ENCODE measurements at places on chromosomes 3 and 15.

DNA sequence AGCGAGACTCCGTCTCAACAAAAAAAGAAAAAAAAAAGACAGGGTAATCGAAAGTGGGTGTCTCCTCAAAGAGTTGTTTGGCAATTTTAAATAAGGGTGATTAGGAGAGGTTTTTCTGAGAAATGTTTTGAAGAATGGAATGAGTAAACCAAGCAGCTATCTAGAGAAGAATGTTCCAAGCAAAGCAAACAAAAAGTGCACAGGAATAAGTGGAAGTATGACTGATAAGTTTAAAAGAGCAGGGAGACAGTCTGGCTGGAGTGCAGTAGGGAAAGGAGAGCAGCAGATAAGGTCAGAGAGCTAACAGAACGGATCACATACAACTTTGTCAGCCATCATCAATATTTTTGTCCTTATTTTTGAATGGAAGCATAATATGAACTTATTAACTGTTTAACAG, 853.5 kb downstream of the TUSC7 start:
- DNase-seq, result no peak

DNA sequence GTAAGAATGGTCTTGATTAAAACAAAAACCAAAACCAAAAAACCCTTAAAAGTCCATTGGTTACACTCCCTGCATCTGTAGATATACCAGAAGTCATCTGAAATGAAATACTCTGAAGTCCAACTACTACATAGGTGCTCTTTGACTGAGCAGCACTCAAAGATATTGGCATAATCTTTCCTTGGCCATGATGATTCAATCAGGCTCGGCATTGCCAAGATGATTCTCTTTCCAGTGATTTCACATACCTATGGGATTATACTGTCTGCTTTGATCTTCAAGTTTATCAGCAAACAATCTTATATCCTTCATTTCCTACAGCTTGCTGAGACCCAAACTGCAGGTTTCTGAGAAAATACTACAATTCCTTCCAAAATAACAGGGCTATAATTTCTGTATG, 35.9 kb upstream of the DIPK2A start:
- no peak for DNase-seq

DNA sequence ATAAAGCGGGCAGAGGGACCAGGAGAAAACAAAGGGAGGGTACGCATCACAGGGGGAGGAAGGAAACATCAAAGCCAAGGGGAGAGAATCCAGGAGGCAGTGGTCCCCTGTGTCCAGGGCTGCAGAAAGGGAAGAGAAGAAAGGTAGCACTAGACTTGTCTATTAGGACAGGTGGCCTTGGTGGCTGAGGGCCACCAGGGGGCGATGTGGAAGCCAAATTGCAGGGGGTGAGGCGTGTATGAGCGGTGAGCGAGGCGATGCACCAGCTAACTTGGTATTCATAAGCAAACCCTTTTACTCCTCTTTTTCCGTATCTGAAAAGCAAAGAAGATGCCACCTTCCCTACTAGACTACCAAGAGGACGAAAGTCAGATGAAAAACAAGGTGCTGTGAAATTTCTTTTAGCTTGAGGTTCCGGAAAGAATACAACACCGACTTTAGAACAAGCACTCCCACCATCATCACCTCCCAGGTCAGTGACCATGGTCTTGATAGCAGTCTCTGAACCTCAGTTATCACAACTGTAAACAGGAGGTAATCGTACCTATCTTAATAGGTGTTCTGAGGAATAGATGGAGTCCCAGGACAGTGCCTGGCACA, 654.4 kb upstream of the ADAMTS9 start:
- DNase-seq, result no peak

DNA sequence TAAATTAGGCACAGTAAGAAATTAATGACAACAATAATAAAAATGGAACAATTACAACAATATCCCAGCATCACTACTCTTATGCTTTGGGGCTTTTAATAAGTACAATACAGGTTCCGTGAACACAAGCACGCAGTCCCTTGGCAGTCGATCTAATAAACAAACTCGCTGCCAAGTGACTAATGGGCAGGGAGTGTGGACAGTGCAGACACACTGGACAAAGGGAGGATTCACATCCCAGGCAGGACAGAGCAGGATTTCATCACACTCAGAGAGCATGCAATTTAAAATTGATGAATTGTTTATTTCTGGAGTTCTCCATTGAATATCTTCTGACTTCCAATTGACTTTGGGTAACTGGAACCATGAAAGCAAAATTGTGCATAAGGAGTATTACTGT, 524.1 kb upstream of the CFAP20DC start:
- no peak for DNase-seq

DNA sequence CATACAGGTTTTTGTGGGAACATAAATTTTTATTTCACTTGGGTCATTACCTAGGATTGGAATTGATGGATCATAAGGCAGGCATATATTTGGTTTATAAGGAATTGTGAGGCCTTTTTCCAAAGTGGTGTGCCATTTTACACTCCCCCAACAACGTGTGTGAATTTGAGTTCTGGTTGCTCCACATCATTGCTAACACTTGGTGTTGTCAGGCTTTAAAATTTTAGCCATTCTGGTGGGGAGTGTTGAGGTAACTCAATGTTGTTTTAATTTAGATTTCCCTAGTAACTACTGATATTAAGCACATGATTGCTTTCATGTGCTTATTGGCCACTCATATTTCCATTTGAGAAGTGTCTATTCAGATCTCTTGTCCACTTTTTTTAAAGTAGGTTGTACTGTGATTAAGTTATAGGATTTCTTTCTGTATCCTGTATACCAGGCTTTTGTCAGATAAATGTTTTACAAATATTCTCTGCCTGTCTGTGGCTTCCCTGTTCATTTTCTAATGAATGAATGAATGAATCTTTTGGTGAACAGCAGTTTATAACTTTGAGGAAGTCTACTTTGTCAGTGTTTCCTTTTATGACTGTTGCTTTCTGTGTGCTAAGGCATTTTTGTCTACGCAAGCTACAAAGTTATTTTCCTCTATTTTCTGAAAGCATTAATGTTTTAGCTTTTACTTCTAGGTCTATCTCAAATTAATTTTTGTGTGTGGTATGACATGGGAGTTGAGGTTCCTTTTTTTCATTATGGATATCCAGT, 17.9 kb upstream of the NR2C2 start:
- no peak for DNase-seq

- no peak for DNase-seq
These were observed 6.4 kb downstream of the TMEM207 start for GRCh38 chr3:190443257-190443656.

- DNase-seq, result no peak
These were observed 22.7 kb upstream of the ZBTB20 start for GRCh38 chr3:115169808-115170207.

- DNase-seq, result no peak
These were observed 24.0 kb downstream of the GOLIM4 start for GRCh38 chr3:168071591-168072322.

DNA sequence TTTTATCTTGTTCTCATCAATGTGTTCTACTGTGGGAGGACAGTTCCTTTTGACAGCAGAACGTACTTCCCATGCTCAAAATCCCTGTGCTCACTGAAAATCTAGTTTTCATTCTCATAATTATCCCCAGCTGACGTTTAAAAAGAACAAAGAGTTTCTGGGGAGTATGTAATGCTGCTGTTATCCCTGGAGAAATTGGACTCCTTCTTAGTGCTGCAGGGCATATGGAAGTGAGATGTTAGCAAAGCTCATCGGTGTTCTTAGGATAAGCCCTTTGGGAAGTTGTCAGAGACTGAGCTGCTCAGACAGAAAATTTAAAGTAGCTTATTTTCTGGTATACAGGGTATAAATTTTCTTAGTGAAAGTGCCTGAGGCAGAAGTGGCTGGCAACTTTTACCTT, 66.5 kb downstream of the CDAN1 start:
- no peak for DNase-seq

DNA sequence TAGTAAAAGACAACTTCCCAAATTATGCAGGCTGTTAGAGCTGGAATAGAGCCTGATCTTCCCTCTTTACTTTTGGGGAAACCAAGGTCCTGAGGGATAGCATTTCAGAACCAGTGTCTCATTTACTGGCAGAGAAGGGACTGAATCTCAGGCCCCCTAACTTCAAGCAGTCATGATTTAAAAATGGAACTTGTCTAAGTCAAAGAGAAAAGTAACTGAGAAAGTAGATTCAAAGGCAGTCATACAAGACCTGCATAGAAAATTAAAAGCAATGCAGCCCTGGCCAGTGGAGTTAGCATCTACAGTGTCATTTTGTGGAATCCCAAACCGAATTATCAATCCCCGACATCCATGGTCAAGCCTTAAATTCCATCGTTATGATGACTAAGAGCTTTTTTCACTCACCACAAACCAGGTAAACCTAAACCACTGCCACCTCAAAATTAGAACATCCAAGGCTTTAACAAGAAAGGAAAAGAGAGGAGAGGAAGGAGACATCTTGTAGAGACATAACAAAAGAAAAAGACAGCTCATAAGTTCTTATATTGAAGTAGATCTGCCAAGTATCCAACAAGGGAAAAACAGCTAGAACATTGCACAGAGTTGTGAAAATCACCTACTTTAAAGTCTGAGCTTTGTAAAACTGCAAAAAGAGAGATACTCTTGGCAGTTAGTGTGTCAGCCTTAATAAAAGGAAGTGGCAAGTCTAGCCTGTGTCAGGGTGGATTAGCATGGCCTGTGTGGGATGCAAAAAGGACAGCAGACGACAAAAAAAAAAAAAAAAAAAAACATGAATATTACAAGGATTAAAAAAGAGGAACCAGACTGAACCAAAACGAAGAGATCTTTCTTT, 54.1 kb upstream of the CCR2 start:
- DNase-seq, result no peak

- no peak for DNase-seq
These were observed 1.3 kb upstream of the LRRC58 start for GRCh38 chr3:120350401-120350941.

DNA sequence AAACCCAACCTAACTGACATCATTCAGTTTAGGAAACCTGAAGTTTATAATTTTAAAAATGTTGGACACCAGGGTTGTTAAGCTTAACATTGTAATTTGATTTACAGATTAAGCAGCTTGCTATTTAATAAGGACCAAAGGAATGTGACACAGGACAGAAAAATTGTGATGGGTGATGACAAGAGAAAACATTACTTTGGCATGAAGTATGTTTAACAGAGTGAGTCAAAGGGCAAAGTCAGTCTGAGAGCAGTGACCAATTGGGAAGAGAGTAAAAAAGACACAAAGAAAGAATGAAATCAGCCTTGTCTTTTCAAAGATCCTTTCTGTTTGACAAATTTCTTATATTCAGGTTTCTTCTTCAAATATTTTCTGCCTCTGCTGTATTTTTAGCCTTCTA, 1301.6 kb downstream of the SI start:
- no peak for DNase-seq

- DNase-seq, result no peak
These were observed 156.2 kb upstream of the THRB start for GRCh38 chr3:24650839-24651238.

DNA sequence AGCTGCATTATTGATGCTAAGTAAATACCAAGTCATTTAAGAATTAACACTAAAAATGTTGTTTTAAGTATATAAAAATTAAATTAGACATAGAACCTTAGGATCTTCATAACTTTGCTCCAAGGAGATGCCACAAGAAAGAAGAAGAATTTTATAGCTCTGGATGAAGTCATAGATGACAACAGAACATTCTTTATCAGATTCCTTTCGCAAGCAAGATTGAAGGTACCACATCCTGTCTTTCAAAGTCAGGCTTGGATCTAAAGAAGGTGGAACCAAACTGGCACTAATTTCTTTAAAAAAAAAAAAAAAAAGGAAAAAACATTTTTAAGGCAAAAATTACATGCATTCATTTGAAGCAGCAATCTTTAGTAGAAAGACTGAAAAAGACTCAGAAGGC, 62.5 kb downstream of the POLQ start:
- no peak for DNase-seq

GRCh38 chr15:27585041-27585640, 514.0 kb downstream of the OCA2 start:
- DNase-seq, result no peak

DNA sequence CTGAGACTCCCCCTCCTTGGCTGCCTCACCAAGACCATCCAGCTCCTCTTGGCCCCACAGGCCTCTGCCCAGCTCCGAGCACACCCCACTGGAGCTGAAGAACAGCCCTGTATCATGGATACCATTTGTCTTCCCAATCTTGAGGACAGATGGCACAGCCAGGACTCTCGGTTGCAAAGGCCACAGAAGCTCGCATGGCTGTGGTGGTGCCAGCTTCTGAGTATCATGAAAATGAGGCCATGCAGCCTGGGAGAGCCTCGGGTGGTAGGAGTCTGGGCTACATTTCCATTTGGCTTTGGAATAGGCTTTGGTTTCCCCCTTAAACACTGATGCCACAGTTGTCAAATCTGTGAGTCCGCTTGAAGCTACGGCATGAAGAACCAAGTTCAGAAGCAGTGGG, 106.6 kb downstream of the SEMA5B start:
- no peak for DNase-seq

GRCh38 chr15:57319226-57319918, 56.9 kb upstream of the CGNL1 start:
- DNase-seq, result no peak

DNA sequence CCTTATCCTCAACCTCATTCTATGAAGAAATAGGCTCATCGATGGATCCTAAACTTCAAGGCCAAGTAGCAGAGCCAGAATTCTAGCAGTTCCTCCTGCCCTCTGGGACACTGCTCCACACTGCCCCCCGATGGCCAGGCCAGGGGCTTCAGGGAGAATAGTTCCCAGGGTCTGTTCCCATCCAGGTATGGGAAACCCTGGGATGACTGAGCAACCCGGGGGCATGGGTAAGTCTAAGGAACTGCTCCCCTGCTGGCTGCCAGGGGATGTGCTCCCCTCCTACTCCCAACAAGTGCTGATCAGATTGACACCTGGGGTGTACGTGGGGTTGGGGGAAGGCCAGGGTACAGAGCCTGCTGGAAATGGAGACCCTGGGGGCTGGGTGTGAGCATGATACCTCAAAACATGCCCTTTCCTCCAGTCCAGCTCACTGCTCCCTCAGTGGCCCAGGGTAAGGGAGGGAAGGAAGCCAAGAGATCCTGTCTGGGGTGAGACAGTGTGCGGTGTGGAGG, 7.6 kb downstream of the ULK3 start:
- no peak for DNase-seq

DNA sequence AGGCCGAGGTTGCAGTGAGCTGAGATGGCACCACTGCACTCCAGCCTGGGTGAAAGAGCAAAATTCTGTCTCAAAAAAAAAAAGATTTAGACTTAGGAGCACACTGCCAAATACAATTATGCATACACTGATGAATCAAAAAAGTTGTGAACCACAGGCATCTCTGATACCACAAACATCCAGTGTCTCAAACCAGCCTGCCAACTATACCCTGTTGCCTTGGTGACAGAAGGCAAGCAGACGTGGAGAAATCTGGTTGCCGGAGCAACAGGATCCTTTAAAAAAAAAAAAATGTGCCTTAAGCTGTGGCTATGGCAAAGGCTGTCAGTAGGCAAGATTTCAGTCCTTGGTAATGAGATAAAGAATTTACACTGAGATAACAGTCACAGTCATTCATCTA, 202.3 kb downstream of the NEK10 start:
- DNase-seq, result no peak

Measured in NCI-H1436 treated with DMSO at 0.1 percent for 48 hours (cell line).